Cortex of kidney (tissue), 1 donor: ENCODE measurements at places on chromosomes 2 and 18.

DNA sequence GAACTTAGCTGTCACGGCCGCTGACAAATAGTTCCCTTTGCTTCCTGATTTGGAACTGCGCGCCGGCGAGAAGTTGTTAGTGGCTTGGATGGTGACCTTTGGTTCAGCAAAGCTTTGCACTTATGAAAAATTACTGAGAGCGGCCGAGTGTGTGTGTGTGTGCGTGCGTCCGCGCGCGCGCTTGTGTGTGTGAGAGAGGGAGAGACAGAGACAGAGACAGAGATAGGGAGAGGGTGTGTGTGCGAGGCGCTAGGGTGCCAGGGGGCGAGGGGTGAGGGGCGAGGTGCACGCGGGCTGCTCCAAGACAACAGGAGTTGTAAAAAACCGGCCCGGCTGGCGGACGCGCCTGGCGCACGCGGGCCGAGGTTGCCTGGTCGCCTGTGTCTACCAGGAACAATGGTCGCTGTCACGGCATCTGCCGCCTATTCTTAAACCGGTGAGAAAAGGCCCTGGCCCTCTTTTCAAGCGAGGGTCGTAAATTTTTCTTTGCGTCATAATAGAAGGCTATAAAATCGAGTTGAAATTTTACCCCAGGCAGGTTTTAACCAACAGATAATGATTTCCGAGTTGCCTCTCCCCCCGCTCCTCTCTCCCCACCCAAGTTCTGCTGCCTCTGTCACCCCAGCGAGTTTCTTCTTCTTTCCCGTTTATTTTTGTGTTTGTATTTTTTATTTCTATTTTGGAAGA is 535 bp downstream of the HOXD3 start:
- no peak for DNase-seq

DNA sequence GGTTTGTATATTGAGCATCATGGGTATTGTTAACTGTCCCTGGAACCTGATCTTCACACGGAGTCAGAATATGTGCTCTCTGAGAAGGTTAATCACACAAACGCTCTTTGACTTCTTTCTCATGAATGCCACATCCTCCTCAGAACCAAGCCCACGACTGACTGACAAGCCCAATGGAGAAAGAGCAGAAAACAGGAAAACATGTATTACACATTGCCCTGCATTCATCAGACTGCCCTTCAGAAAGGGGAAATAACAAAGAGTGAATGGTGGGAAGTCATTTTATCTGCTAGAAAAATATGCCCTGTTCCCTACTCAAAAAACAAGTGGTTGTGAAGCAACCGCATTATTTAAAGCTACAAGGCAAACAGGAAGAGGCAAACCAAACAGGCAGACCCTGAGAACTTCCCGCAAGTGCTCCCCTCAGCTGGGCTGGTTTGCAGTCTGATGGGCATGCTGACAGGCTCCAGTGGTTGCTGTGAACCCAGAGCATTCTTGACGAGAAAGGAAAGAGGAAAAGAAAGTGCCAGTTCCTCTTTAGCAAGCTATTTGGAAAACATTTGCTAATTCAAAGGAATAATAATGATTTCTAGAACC is 172.9 kb upstream of the SETBP1 start:
- no peak for DNase-seq

DNA sequence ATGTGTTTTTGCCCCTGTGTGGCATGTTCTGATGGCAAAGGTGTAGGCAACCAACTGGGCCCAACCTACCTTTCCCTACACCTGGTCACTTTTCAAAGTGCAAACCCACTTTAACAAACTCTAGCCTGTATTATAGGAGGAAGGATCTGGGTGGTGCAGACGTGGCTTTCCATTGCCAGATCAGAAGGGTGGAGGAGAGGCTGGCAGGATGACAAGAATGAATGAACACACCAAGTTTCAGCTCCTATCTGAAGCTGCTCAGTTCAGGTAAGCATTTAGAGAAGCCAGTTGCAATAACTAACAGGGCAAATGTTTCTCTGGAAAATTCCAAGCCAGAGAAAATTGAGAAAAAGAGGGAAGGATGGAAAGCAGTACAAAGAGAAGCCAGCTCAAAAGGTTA is 707 bp upstream of the SERPINB7 start:
- no peak for DNase-seq

DNA sequence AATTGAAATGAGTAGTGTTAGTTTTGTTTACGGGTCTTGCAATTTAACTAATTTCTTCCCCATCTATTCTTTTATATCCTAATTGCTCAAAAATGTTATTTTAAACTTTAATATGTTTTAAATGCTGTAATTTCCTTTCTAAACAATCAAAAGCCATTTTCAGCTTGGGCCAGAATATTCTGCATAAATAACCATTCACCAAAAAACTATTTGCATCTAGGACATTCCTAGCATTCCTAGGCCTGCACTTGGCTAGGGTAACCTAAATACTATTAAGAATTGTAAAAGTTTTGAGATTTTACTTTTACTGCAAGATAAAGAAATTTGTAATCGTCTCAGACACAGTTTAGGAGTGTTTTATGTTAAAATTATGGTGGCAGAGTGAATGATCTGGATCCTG is 7.8 kb upstream of the ETAA1 start:
- DNase-seq = no peak

GRCh38 chr2:210233487-210233886 is 8.2 kb upstream of the ACADL start:
- DNase-seq = no peak

GRCh38 chr2:138600732-138601457 is 99.3 kb downstream of the SPOPL start:
- DNase-seq = no peak

DNA sequence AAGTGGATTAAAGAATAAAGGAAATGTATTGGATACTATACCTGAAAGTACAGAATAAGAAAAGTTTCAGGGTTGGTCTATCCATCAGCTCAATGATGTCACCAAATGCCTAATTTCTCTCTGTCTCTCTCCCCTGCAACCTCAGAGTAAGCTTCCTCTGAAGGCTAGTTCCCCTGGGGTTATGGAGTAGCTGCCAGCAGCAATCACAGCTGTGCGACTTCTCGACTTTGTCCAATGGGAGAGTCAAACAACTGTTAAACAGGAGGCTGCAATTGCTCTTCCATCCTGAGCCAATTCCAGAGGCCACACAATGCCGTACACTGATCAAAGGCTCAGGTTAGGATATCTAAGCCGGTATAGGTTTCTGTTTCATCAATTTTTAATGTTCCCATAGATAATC is 95.3 kb upstream of the FANCL start:
- no peak for DNase-seq

DNA sequence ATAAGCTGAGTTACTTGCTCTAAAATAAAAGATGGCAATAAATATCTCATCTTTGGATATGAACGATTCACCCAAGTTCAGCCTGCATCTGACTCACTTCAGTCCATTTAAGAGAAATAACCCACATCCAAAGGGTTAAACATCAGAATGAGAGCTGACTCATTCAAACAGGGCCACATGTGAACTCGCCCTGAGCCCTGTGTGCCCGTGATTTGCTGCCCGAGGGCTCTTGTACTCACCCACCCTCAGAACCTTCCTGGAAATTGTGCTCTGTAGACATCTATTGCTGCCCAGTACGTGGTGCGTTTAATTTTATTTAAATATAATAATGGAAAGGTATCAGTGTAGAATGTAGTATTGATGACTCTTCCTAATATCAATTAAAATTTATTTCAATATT is 66.9 kb upstream of the RBM44 start:
- no peak for DNase-seq

- no peak for DNase-seq
Measured at GRCh38 chr2:233964581-233964980, 47.4 kb downstream of the TRPM8 start.

DNA sequence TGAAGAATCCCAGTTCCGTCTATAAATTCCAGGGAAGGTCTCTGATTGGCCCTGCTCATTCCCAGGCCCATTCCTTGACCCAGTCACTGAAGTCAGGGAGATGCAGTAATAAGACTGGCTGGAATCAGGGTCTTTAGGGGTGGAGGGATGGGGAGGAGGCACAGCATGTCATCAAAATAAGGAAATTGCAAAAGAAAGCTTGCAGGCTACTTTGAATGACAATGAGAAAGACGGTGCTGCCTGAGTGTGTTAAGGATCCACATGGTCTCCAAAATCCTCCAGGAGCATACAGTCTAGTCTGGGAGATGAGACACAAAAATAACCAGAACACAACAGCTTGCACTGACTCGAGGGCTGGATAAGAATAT is 2.0 kb upstream of the DES start:
- no peak for DNase-seq

- DNase-seq = no peak
Measured at GRCh38 chr18:48929941-48930713, 20.6 kb downstream of the SMAD7 start.

- DNase-seq = no peak
Measured at GRCh38 chr2:64086347-64087082, 57.7 kb downstream of the PELI1 start.

GRCh38 chr2:227428731-227429285 is 41.1 kb upstream of the SCYGR1 start:
- no peak for DNase-seq

- no peak for DNase-seq
Measured at GRCh38 chr2:128489526-128490273, 171.0 kb upstream of the HS6ST1 start.

- DNase-seq = no peak
Measured at GRCh38 chr2:25587361-25587760, 86.0 kb downstream of the DTNB start.

GRCh38 chr18:42474577-42474976 is 519.5 kb downstream of the PIK3C3 start:
- no peak for DNase-seq

- no peak for DNase-seq
Measured at GRCh38 chr2:71906357-71906973, 241.2 kb downstream of the CYP26B1 start.

- no peak for DNase-seq
Measured at GRCh38 chr18:50632895-50633515, 73.1 kb downstream of the MAPK4 start.

GRCh38 chr2:73893764-73894474 is 1.1 kb downstream of the ACTG2 start:
- no peak for DNase-seq

GRCh38 chr2:6381326-6381725 is 484.4 kb downstream of the CMPK2 start:
- no peak for DNase-seq

DNA sequence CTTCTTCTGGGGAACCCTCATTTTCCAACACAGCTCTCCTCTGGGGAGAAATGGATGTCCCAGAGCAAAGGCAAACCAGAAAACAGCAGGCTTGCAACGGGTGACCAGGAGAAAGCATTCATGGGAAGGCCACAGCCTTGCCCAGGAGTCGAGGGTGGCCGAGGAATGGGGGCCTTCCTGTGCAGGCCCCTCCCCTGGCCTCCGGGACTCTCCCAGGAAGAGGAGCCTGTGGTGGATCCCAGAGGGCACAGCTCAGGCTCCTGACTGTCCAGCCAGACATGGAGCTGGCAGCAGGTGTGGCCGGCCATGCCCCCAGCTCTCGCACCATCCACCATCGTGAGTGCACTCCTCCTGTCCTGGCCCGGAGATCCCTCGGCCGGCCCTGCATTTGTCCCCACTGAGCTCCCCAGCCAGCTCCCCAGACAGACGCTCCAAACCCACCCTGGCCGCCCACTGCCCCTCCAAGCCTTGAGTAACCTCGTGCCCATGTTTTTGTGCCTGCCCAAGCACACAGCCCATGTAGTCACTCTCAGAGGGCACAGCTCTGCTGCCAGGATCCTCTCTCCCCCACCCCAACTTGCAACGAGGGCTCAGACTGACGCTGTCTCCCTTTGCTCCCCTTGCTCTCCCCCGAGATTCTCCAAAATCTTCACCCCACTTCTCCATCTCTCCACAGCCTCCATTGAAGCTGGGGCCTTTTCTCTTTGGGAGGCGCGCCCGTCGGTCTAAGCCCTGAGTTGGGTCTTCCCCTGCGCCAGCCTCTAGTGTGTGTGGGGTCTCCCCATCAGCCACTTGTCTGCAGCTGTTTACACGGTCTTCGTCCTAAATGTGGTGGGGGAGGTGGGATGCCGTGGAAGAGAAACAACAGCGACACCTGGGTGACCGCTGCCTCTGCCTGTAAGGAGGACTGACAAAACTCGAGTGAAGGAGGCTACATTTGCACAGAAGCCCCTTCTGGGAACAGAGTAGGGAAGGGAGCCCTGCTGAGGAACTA is 9.8 kb downstream of the PRLH start:
- no peak for DNase-seq
